Effector CD8-positive, alpha-beta T cell (primary cell): ENCODE measurements at places on chromosomes 4 and X.

DNA sequence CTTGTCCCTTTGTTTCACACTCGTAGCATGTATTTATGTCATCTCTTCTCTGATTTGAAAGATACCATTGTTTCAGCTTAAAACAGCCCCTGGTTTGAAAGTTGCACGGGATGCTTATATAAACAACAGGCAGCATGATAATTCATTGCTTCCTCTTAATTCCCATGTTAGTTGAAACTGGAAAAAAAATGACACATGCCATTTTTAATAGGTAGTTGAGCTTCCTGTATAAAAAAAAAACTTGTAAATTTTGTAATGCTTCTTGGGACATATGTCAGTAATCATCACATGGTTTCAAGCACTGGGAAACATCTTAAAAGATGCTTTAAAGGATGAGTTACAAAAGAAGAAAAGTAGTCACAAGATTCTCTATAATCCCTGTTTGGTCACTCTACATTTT, 243.0 kb downstream of the PALLD start:
- DNase-seq: no peak

- DNase-seq: no peak
These were observed 132.0 kb upstream of the HDX start for GRCh38 chrX:84634201-84634782.

DNA sequence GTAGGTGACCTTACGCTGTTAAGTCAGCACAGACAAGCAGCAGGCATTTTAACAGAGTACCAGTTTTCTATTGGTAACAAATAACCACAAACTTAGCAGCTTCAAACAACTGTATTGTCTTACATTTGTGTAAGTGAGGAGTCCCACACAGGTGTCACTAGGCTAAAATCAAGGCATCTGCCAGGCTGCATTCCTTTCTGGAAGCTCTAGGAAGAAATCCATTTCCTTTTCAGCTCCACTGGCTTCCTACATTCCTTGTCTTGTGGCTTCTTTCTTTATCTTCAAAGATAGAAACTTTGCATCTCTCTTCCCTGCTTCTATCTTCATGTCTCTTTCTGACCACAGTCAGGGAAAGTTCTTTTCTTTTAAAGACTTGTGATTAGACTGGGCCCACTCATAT, 139.9 kb downstream of the TMEM144 start:
- DNase-seq: no peak

DNA sequence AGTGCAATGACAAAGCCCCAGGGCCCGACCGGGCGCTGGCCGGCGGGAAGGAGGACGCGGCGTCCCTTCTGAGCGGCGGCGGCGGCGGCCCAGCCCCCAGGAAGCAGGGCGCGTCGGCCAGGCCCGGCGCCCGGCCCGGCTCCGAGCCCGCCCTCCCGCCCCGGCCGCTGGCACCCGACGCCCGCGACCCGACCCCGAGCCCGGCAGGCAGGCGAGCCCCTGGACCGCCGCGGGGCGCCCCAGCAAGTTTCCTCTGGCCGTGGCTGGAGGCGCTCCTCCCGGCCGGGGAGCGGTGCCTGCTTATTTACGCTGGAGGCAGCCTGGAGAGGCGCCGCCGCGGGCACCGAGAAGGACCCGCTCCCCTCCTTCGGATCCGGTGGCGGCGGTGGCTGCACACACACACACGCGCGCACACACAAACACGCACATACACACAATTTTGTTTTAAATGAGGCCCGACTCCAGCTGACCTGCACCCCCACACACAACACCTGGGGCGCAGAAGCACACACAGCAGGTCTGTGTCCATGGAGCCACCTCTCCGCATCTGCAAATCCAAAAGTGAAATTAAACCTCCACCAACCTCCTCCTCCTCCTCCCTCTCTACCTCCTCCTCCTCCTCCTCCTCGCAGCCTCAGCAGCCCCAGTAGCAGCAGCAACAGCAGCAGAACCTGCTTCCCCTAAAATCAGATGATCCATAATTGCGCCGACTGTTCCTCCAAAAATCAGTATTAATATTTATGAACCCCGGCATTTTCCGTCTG, 669 bp downstream of the IRF2 start:
- peak; percentile 35 for DNase-seq

- no peak for DNase-seq
These were observed 590.7 kb upstream of the PITX2 start for GRCh38 chr4:111213531-111213930.

DNA sequence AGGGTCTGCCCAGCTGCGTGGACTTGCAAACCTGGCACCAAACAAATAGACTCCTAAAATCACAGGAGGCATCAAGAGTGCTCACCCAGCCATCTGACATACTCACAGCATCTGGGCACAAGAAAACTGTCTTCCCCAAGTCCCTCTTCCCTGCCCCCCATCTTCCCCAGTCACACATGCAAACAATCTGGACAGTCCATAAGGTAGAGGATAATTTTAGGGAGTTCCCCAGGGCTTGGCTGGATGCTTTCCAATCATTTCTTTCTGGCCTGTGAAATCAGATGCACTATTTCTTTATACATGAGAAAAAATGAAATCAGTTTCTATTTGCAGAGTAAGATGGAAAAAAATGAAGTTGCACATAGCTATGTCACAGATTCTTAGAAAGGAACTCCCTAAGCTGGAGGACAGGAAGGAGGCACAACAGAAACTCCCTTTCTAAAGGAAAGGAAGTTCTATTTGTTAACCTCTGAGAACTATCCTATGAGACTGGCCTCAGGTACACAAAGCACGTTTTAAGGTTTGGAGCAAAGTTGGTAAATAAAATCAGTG, 342.3 kb downstream of the HNRNPD start:
- DNase-seq: no peak

GRCh38 chr4:28774344-28774743, 1913.7 kb downstream of the STIM2 start:
- DNase-seq: no peak

- DNase-seq: no peak
These were observed 37.2 kb downstream of the TBC1D9 start for GRCh38 chr4:140719022-140719421.

- DNase-seq: no peak
These were observed 6.9 kb upstream of the SRPK3 start for GRCh38 chrX:153773741-153774575.

- no peak for DNase-seq
These were observed 84.9 kb downstream of the GAB1 start for GRCh38 chr4:143421609-143422008.

- no peak for DNase-seq
These were observed 48.8 kb upstream of the SHOX start for GRCh38 chrX:581720-582298.

GRCh38 chr4:119559044-119559647, 69.5 kb downstream of the PDE5A start:
- no peak for DNase-seq
